ENCODE measurements at places on chromosomes 3 and 15.

DNA sequence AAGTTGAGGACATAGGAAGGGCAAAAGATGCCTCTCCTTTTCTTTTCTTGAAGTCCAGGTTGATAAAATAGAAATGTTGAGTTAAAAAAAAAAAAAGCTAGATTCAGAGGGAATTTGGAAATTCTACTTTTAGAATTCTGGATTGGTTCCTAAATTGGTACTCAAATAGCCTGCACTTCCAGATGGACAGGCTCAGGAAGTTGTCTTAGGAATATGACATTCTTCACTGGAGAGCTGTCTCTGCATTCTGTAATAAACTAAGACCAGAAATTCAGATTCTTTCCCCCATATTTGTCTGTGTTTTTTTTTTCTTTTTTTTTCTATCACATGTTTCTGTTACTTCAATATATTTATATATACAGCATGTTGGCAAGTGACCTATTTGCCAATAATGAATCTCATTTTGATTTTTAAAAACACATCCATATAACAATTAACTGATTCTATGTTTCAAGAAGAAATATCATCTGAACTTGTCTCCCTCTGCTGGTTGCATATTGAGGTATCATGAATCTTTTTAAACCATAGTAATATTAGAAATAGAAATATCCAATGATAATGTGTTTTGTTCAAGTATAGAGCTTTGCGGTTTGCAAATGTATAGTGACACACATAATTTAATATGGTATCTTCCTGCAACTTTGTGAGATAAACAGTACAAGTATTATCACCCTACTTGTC lies 8.5 kb upstream of the LSAMP start:
- DNase-seq: no peak

GRCh38 chr3:31041161-31041978 lies 146.9 kb upstream of the GADL1 start:
- no peak for DNase-seq

DNA sequence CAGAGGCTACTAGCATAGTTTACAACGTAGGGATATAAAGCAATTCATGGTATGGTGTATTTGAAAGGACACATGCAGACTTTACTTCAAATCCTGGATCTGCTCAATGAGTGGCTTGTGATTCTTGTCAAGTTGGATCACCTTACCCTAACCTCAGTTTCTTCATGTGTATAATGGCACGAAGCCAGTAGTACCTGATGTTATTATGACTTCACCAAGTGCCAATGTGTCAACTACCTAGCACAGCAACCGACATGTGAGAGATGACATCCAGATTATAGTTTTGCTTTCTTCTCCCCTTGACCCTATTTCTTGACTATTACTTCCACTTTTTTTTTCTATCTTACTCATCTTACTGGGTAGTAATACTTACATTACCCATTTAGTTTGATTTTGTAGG lies 304.5 kb downstream of the RBMS3 start:
- no peak for DNase-seq

GRCh38 chr3:111768571-111769100 lies 90.4 kb upstream of the PHLDB2 start:
- no peak for DNase-seq

- no peak for DNase-seq
Measured at GRCh38 chr3:136783708-136784191, 31.6 kb upstream of the STAG1 start.

DNA sequence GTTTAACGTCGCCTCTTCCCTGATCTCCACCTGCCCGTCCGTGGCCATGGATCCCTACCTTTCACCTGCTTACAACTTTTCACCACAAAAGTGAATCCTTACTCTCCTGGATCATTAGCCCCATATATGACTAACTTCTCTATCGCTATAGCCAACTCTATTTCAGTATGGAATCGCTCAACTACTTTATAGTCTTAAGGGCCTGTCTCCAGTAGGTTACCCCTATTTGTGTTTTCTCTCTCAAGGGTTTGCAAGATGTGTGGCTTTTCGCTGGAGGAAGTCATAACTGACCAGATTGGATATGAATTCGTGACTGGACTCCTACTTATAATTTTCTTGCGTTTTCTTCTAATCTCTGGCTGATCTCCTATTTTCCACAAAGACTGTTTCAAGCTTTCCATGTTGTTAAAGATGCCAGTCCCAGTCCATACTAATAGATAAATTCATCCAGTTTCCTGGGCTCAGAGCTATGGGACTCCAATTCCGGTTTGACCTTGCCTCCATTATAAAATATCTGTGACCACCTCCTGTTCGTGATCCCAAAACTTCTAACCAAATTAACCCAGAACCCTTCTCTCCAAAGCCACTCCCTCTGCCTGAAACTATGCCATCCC lies 1.3 kb upstream of the STAG1 start:
- no peak for DNase-seq

DNA sequence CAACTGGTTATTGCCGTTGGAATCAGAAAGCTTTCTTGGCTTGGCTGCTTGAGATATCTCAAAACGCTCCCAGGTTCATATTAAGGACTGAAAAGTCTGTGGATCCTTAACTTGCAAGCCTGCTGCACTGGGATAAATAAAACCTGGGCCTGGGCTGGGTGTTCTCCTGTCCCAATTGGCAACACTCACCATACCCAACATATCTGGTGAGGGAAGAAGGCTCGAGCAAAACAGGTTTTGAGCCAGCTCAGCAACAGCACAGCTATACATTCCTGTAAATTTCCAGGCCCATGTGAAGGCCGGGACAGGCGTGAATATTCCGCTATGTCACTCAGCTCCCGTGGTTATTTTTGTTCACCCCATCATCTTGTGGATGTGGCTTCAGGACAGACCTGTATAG lies 169.0 kb upstream of the BCL6 start:
- DNase-seq: no peak
